ENCODE measurements at places on chromosomes 11 and 22.

DNA sequence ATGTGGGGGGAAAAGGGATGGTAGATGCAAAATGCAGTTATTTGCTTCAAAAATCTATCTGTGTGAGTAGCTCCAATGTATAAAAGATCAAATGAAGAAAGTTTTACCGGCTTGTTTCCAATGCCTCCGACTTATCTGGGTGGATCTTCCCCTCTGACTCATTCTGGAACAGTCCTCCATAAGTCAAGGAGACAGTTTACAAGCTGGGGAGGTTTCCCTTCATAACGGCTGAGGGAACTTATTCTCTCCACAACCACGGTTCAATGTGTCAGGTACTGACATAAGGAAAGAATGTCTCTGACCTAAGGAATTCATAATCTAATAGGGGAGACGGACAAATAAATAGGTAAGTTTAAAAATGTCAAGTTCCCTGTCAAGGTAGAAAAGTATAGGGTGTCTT, 49.7 kb upstream of the BIRC3 start:
- DNase-seq: no peak

DNA sequence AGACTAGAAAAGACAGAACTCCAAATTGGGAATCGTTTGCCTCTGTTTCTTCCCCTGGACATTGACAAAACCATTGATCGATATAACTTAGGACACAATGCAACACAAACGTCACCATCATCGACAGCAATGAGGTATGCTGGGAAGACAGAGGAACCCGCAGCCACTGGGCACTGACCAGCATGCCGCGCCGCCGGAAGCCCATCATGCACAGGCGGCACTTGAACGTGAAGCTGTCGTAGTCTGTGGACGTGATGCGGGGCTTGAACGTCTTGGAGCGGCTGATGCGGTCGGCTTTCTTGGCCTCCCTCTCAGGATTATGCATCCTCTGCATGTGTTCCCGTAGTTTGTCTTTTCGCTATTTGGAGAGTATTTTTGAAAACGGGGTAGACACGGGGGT, 23.0 kb upstream of the NFRKB start:
- no peak for DNase-seq

DNA sequence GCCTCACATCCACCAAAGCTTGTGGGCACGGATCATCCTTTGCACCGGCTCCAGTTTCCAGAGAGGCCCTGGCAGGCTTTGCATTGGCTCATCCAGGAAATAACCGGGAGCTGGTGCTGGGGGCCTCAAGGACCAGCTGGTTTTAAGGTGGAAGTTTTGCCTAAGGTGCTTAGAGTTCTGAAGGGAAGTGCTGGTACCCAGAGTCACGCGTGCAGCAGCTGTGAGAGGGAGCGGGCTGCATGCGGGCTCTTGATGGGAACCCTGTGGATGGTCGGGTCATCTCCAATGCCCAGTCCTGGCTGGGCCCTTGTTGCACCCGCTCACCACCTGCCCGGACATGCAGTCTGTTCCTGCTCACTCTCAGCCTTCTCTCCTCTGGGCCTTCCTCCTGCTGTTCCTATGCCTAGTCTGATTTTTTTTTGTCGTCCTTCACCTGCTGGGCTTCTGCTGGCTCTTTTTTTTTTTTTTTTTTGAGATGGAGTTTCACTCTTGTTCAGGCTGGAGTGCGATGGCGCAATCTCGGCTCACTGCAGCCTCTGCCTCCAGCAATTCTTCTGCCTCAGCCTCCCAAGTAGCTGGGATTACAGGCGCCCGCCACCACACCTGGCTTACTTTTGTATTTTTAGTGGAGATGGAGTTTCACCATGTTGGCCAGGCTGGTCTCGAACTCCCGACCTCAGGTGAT, 24.0 kb upstream of the PRR5 start:
- no peak for DNase-seq

GRCh38 chr11:68528630-68529029, 68.1 kb downstream of the PPP6R3 start:
- DNase-seq: no peak

DNA sequence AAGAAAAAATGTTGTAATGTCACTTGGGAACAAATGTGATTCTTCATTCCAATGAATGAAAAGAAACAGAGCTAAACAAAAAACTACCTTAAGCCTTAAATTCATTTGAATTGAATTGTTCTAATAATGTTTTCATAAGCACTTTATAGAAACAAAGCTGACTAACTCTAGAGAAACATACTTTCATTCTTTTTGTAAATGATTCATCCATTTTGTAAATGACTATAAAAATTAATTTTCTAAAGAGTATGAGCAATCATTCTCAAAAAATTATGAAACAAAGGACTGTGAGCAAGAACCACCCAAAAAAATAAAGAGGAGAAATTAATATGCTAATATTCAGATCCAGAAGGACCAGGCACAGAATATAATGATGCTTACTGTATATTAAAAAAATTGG, 986.5 kb upstream of the CHORDC1 start:
- DNase-seq: no peak

DNA sequence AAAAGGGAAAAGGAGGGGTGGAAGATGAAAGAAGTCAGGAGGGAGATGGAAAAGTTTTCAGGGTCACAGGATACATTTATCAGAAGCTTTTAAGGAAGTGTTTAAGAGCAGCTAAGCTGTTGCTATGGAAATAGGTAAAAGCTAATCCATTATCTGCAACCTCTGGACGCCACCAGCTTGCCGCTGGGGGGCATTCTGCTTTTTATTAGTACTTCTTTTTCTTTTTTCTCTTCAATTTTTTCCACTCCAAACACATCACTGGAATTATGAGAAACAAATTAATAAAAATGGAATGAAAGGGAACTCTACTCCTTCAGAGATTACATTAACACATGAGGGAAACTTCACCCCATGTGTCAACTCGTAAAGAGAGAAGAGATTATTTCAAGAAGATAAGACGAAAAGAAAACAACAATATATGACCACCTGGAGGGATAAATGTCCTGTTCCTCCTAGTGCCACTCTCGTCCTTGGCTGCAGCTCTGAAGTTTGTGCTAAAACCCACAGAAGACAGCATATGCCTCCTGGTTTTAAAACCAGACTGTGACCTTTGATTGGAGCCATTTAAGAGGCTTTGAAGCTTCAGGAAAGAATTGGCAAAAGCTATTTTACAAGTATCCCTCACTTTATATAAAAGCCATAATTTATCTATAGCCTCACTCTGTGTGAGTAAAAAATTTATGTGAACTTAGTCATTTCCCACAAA, 972.8 kb downstream of the OPCML start:
- DNase-seq: no peak

DNA sequence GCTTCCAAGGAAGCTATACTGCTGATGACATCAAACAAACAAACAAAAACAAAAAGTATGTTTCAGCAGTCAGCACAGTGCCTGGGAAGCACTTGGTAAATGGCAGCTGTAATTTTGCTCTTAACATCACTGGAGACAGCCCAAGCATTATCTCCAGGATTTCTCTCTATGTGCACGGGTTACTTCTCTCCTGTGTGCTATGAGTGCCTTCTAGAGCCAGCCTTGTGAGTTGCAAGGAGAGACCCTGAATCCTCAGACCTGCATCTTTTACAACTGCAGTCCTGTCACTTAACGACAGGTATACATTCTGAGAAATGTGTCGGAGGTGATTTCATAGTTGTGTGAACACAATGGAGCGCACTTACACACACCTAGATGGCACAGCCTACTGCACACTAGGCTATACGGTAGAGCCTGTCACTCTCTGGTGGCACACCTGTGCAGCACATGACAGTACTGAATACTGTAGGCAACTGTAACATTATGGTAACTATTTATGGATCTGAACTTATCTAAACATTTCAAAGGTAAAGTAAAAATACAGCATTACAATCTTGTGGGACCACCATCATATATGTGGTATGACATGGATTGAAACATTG, 662.5 kb upstream of the B3GAT1 start:
- no peak for DNase-seq

DNA sequence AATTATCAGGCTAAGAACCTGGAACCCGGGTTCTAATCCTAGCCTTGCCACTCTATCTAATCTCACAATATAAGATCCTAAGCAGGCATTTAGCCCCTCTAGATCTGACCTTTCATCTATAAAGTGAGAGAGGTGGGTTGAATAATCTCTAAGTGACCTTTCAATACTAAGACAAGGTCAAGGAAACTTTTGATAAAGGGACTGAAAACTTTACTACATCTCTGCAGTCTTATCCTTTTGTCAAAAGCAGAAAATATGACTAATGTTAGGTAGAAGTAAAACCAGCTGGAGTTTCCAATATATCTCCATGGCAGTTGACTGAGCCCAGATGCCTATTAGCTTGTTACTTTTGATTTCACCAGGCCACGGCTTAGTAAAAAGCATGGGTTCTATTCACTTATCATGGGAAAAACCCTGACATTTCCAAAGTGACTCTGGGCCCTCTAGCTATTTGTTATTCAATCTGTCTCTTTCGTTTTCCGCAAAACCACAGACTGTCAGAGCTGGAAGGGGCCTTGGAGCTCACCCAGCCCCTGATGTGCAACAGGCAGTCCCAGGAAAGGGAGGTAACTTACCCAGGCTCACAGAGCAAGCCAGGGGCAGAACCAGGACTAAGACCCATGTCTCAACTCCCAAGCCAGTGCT, 75.8 kb downstream of the RAB30 start:
- DNase-seq: no peak

GRCh38 chr11:91396236-91397133, 828.1 kb upstream of the FAT3 start:
- no peak for DNase-seq

GRCh38 chr11:113468726-113469345, 6.4 kb downstream of the DRD2 start:
- no peak for DNase-seq

DNA sequence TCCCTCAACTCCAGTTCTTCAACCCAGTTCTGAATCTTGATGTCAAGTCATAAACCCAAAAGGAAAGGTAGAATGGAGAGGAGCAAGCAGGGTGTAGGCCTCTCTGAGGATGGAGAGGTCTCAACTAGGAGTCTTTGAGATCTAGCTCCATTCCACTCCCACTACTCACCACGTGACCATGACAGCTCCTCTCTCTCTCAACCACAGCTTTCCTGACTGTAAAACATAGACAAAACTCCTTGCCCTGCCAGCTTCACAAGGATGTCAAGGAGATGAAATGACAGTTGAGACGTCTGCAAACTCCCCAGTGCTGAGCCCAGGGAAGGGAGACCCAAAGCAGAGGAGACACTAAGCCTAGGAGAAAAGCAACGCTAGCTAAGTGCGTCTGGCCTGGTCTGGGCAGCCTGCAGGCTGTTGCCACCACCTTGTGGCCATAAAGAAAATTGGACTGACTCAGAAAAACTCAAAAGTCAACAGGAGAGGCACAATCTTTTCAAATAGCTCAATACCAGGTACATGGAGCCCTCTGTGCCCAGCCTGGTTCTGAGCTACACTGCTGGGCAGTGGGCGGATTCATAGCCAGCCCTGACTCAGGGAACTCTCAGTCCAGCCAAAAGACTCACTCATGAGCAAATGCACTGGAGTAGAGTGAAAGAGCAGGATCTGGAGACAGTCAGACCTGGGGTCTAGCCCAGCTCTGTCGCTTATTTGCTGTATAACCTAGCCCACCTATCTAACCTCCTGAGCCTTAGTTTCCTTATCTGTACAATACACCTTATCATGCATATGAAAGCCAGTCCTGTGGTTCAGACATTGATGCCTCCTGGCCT, 3.4 kb downstream of the CLPB start:
- no peak for DNase-seq

- no peak for DNase-seq
Measured at GRCh38 chr22:24441406-24442351, 14.3 kb downstream of the ADORA2A start.

DNA sequence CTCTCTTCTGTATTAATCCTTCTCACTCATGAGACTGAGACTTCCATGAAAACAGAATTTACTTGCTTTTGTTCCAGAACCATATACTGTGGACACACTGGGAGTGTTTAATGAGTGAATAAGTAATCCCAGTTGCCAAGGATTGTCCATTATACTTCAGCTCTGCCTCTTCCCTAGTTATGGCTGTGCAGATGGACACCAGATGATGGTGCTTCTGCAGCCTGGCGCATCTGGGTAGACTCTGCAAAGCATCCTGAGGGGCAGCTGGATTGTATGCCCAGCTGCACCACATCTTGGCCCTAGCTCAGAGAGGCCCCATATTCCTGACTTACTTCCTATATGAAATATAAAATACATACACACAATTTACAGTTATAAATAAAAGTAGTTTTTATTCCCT, 43.5 kb downstream of the DBX1 start:
- DNase-seq: no peak

GRCh38 chr11:12272821-12273617, 104.4 kb upstream of the PARVA start:
- DNase-seq: no peak

- no peak for DNase-seq
Measured at GRCh38 chr11:116881143-116881542, 43.7 kb upstream of the APOA1 start.

DNA sequence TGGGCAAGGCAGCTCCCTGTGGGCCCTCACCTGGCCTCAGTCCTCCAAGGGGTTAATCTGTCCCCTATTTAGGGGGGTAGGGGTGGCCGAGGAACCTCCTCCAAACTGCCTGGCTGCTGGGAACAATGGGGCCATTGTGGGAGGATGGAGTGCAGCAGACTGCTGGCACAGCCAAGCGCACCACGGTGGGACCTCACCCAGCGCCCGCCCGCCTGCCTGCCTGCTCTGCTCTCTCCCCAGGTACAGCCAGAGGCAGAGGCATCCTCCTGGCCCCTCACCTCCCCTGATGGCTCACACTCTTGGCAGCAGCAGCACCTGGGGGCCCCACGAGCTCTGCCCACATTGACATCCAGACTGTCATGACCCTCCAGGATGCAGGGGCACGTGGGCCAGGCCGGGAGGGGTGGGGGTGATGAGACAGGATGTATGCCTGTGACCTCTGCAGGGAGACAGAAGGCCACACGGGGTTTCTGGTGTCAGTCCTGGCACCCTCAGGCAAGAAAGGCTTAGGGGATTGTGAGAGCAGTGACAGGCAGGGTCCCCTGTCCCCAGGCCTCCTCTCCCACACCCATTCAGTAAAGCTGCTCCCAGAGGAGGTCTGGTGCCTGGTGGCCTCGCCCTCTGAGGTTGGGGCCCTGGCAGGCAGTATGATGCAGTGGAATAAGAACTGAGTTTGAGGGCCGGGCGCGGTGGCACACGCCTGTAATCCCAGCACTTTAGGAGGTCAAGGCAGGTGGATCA, 11.4 kb downstream of the BCL9L start:
- DNase-seq: no peak

GRCh38 chr11:105862736-105863367, 159.2 kb downstream of the MSANTD4 start:
- no peak for DNase-seq

DNA sequence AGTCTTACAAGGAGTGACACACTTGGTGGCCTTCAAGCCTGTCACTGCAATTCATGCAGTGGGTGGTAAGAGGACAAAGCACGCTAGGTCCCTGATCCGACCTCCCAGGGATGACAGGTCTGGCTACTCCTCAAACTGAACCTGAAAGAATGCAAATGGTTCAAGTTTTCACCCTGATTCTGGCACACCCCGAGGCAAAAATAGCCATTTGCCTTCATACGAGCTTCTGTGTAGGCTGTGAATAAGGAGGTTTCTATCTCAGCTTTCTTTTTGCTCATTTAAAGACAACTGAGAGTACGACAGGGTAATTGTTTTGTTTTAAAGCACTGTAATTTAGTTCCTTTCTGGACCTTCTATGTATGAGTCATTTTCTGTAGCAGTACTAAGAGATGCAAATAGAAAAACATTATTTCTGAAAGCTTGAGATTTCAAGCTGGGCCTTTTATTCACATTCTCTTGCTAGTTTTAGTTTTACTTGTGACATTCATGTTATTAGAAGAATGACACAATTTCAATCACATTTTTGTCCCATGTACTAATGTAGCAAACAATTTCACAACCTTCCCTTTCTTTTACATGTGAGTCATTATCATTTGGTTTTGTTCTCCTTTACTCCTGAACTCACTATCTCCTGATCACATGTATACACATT, 56.6 kb upstream of the FDX1 start:
- no peak for DNase-seq

- no peak for DNase-seq
Measured at GRCh38 chr11:78000193-78000592, 5.7 kb upstream of the INTS4 start.

All from activated CD8-positive, alpha-beta memory T cell treated with anti-CD3 and anti-CD28 coated beads for 1 hour (primary cell).